ENCODE measurements at places on chromosomes 6 and 20.

DNA sequence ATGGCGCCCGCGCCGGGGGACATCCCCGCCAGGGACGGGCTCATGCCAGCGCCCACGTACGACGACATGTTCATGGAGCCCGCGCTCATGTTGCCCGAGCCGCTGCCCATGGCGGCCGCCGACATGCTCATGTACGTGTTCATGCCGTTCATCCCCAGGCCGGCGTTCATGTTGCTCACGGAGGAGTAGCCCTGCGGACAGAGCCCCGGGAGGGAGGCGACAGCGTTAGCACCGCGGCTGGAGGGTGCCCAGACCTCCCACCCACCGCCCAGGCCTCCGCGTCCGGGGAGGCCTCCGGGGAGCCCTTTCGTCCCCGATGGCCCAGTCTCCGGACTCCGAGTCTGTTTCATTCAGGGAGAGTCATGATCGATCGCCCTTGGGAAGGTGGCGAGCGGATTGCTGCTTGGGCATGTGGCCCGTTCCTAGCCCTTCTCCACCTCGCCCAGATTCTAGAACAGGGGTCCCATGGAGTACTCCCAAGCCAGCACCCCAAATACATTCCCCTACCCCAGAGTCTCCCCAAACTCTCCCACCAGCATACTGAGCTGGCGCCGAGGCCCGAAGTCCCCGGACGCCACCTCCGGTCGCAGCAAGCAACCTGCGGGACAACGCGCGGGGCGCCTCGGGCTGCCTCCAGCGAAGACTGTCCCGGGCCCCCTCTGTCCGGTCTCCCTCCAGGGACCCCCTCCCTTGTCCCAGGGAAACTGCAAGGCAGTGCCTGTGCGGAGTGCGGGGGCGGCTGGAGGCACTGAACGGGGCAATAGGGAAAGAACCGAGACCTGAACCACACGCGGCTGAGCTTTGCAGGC lies 1.2 kb downstream of the FOXA2 start:
- DNase-seq: no peak

- DNase-seq: no peak
Observed at GRCh38 chr20:12057778-12058177, 140.1 kb downstream of the BTBD3 start.

GRCh38 chr6:16135066-16135465 lies 6.2 kb downstream of the MYLIP start:
- DNase-seq: no peak

- no peak for DNase-seq
Observed at GRCh38 chr6:7261852-7262461, 51.0 kb downstream of the SSR1 start.

- DNase-seq: no peak
Observed at GRCh38 chr6:160519603-160520042, 144.5 kb downstream of the LPA start.

DNA sequence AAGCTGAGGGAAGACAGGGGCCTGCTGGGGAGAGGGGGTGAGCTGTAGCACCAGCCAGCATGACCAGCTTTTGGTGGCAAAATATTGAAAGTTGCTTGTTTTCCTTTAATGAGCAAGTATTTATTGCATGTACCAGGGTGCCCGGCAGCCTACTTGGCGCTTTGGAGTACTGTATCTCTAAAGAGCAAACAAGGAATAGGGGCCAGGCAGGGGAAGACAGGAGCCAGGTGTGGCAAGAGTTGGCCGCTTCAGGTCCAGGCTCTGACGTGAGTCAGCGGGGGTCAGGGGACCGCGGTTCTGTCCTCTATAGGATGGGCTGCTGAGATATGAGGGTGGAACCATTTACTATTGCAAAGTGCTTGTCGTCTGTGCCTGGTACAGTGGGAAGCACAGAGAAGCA lies 63.1 kb downstream of the PSMG4 start:
- no peak for DNase-seq

GRCh38 chr20:63536997-63537524 lies at the start of gene PTK6:
PTK6 (minus strand) TSS chr20:63537376; CDS start chr20:63537314, 62 bp downstream.
- DNase-seq: no peak

DNA sequence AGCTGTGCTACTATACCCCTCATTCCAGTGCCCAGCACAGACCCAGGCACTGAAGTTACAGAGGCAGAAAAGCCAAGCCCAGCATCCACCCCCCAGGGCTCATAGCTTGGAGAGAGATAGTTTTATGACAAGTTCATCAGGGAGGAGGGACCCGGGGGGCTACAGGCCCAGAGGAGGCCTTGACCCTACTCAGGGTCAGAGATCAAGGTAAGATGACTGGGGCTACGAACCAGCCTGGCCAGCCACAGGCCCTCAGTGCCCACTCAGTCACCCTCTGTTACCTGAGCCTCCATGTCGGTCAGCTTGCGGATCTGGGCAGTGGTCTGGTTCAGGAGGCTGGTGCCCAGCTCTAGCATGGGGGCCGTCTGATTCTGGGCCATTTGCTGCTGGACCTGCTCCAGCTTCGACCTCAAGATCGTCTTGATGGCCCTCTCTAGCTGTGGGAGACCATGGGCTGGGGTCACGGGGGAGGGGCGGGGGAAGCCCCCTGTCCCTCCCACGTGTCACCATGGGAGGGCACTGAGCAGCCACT lies 26.1 kb downstream of the ANGPT4 start:
- no peak for DNase-seq

GRCh38 chr20:24648481-24648880 lies 179.1 kb downstream of the SYNDIG1 start:
- no peak for DNase-seq

- no peak for DNase-seq
Observed at GRCh38 chr6:53654745-53655240, 10.8 kb downstream of the KLHL31 start.

DNA sequence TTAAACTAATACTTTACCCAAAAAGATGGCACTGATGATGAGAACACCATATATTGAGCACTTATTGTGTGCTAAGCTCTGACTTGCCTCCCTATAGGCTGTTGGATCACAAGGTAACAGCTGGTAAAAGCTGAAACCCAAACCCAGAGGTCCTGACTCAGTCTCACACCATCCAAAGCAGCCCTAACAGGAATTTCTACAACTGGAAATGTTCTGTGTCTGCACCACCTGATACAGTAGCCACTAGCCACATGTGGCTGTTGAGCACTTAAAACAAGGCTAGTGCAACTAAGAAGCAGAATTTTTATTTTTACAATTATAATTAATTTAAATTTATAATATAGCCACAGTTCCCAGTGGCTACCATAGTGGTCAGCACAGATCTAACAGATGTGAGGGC lies 15.6 kb upstream of the MATN4 start:
- no peak for DNase-seq

- DNase-seq: no peak
Observed at GRCh38 chr6:2763876-2764540, 1.2 kb upstream of the WRNIP1 start.

GRCh38 chr6:150273457-150274309 lies 95.1 kb upstream of the IYD start:
- no peak for DNase-seq

DNA sequence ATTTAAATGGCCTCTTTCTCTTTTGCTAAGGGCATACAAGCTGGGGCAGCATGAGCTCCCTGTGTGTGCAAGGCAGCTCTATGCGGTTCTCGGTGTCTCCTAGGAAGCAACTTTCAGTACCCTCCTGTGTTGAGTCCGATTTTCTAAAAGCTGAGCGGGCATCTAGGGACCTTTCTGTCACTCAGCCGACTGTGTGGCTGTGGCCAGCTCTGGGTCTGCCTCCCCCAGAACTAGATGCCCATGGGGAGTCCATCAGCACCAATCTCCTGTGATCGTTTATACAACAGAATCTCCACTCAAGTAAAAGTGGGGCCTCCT lies 7.5 kb downstream of the NELFCD start:
- DNase-seq: no peak

GRCh38 chr20:16917636-16918035 lies 169.5 kb downstream of the OTOR start:
- no peak for DNase-seq

DNA sequence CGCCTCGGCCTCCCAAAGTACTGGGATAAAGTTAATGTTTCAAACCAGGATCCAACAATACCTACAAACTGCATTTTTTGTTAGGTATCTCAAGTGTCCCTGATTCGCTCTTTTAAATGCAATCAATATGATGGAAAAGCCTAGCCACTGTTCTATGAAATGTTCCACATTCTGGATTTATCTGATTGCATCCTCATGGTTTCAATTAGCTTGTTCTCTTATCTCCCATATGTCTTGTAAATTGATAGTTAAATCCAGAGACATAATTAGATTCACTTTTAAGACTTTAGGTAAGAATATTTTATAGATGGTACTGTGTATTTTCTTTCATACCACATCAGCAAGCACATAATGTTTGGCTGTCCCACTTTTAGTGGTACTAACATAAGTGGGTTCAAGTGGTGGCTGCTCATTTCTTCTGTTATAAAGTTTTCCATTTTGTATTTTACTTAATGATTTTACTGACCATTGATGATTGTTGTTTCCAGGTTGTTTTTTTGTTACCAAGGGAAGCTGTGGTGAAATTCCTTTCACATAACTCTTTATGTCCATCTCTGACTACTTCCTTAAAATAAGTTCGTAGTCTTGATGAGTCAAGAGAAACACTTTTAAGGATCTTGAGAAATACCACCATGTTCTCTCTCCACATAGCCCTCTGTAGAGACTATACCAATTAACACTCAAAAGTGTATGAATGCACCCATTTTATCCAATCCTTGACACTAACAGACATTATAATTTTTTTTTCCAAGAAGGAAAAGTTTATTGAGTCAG lies 40.5 kb downstream of the RNGTT start:
- no peak for DNase-seq

GRCh38 chr6:34339971-34340370 lies 52.5 kb downstream of the NUDT3 start:
- DNase-seq: no peak

- no peak for DNase-seq
Observed at GRCh38 chr6:13907614-13908215, 17.0 kb upstream of the RNF182 start.

DNA sequence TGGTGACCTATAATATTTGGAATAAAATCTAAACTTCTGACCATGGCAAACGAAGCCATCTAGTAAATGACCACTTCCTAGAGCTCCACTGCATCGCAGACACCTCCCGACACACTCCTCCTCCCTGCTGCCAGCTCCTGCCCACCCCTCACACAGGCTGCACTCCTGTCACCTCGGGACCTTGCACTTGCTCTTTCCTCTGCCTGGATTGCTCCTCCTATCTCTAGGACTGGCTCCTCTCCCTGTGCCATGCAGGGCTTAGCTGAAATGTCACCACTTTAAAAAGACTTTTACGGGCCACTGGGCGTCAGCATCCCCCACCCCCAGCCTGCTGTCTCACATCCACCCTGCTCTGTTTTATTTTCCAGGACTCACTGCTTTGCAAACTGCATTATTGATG lies 87.6 kb upstream of the MC3R start:
- no peak for DNase-seq

- no peak for DNase-seq
Observed at GRCh38 chr6:90849686-90850085, 262.8 kb upstream of the MAP3K7 start.
